Left ventricle myocardium inferior (tissue), 1 donor: ENCODE measurements at places on chromosomes 12 and 14. TPM values are rescaled to one million over a fixed set of nuclear protein-coding genes. Genes with fewer than 3 reads are reported as not detected.

ADIPOR2 gene
- total RNA-seq, result 40.5 TPM

BCL7A gene
- total RNA-seq, result 11.2 TPM

LBHD2 gene
- not detected for total RNA-seq

AKAP6 gene
- 218 TPM for total RNA-seq

ATL1 gene
- 1.6 TPM for total RNA-seq

DEPDC4 gene
- total RNA-seq, result 0.47 TPM

- no peaks in the 10 kb centered on the region for H3K4me1 ChIP-seq
- H3K4me3 ChIP-seq, result no peak overlapping the region
- H3K27me3 ChIP-seq, result no peaks in the 10 kb centered on the region
- H3K27ac ChIP-seq, result no peak overlapping the region
- DNase-seq, result no peak
Observed at GRCh38 chr14:54798465-54799124, 104.0 kb downstream of the GCH1 start.

- H3K4me1 ChIP-seq, result no peaks in the 10 kb centered on the region
- no peak overlapping the region for H3K27ac ChIP-seq
- H3K27me3 ChIP-seq, result peaks cover 40% of the 10 kb centered on the region
- H3K4me3 ChIP-seq, result no peak overlapping the region
Observed at GRCh38 chr12:129075460-129076208, 222.4 kb downstream of the GLT1D1 start.

DNA sequence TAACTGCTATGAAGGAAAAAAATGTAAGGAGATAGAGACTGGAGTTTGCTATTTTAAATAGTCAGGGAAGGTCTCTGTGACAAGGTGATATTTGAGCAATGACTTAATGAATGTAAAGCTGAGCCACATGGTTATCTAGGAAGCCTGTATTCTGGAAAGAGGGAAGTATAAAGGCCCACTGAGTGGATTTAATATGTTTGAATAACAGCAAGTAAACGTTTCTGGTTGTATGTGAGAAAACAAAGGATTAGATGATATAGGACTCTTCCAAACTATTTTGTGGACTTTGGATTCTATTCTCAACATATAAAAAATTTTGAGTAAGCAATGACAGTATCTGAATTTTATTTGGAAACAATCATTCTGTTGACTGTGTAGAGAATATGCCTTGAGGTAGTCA, 5.2 kb downstream of the LRRIQ1 start:
- no peak overlapping the region for H3K27ac ChIP-seq
- H3K36me3 ChIP-seq, result no peaks in the 10 kb centered on the region
- H3K4me3 ChIP-seq, result no peak overlapping the region
- H3K27me3 ChIP-seq, result peaks cover 4% of the 10 kb centered on the region

DNA sequence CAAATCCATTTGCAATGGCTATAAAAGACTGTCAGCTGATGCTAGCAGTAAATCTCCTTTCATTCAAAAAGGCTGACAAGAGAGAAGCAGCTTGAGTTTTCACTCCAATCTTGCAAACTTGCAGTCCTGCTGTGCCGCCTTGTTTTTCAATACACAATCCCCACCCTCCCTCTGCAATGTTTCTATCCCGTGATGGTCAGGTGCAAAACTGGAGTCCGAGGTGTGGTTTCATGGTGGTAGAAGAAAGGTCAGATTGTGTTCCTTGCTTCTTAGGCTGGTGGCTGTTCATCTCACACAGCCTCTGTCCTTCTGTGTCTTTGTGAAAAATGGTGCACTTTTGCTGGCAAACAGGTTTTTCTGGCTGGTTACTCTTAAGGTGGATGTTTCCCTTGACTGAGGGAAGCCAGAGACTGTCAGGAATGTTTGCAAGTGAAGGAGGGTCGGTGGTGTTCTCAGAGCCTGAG, 27.7 kb upstream of the TBX3 start:
- H3K27me3 ChIP-seq, result peaks cover 95% of the 10 kb centered on the region
- no peak for DNase-seq
- no peak overlapping the region for H3K4me3 ChIP-seq
- no peak overlapping the region for H3K27ac ChIP-seq
- H3K4me1 ChIP-seq, result no peaks in the 10 kb centered on the region

- peaks cover 33% of the 10 kb centered on the region for H3K4me1 ChIP-seq
- peak; percentile 64 for DNase-seq
- H3K4me3 ChIP-seq, result peak overlapping the region; percentile 33
- no peaks in the 10 kb centered on the region for H3K27me3 ChIP-seq
Observed at GRCh38 chr14:100440207-100440631, 117.1 kb downstream of the SLC25A47 start.

DNA sequence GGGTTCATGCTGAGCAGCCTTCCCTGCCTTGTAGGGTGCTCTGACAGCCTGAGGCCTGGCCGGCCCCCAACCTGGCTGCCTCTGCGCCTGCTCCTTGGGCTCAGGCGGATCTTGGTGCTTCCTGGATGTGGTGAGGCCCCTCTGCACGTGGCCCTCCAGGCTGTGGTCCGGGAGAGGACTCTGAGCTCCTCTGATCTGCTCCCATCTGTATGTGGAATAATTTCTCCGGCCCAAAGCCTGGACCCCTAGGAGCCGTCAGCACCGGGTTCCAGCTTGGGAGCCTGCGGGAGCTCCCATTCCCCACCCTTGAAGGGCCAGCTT, 21.3 kb upstream of the EIF2B2 start:
- H3K4me1 ChIP-seq, result peaks cover 42% of the 10 kb centered on the region
- peak overlapping the region; percentile 43 for H3K27ac ChIP-seq
- no peaks in the 10 kb centered on the region for H3K27me3 ChIP-seq
- H3K4me3 ChIP-seq, result no peak overlapping the region
- DNase-seq, result no peak
- H3K36me3 ChIP-seq, result no peaks in the 10 kb centered on the region

DNA sequence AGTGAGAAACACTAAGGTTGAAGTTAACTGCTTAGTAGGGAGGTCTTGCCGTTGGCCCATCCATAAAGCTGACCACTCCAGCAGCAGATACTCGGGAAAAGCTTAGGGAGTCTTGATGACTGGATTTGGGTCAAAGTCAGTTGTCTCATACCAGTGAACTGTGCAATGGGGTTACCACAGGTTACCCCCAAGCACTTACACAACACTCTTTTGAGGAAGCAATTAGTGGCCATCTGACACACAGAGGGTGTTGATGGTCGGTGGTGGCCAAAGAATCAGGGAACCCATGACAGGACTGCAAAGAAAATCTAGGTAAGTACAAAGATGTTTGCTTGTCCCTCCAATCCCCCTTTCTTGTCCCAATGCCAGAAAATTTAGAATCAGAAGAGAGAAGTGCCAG, 410.2 kb downstream of the APAF1 start:
- H3K27me3 ChIP-seq, result no peaks in the 10 kb centered on the region
- no peak overlapping the region for H3K4me3 ChIP-seq
- no peak overlapping the region for H3K27ac ChIP-seq

DNA sequence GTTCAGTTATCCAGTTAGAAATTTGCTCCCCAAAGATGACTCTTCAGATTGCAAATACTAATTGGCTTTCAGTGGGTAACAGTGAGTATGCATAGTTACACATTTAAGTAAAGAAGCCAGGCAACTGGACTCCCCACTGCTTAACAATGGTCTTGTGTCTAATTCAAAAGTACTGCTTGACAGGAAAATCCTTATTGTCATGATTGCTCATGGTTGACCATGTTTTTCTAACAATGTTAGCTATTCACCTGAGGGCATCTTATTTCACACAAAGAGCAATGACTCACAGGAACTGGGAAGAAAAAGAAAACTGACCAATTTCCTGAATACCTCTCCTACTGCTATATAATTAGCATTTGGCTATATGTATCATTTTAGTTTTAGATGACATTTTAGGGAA, 33.7 kb upstream of the ALG10B start:
- H3K4me1 ChIP-seq, result no peaks in the 10 kb centered on the region
- no peaks in the 10 kb centered on the region for H3K27me3 ChIP-seq
- no peak for DNase-seq
- H3K27ac ChIP-seq, result no peak overlapping the region
- no peaks in the 10 kb centered on the region for H3K36me3 ChIP-seq
- H3K4me3 ChIP-seq, result no peak overlapping the region

GRCh38 chr12:105084251-105085250, at the start of gene ALDH1L2:
Gene ALDH1L2, minus strand, starts transcription at chr12:105084458. Its CDS starts 22 bp downstream, at chr12:105084436.
- DNase-seq, result peak; percentile 85
- no peaks in the 10 kb centered on the region for H3K36me3 ChIP-seq
- peaks cover 8% of the 10 kb centered on the region for H3K27me3 ChIP-seq
- H3K27ac ChIP-seq, result peak within 1 kb of the TSS; percentile 63

DNA sequence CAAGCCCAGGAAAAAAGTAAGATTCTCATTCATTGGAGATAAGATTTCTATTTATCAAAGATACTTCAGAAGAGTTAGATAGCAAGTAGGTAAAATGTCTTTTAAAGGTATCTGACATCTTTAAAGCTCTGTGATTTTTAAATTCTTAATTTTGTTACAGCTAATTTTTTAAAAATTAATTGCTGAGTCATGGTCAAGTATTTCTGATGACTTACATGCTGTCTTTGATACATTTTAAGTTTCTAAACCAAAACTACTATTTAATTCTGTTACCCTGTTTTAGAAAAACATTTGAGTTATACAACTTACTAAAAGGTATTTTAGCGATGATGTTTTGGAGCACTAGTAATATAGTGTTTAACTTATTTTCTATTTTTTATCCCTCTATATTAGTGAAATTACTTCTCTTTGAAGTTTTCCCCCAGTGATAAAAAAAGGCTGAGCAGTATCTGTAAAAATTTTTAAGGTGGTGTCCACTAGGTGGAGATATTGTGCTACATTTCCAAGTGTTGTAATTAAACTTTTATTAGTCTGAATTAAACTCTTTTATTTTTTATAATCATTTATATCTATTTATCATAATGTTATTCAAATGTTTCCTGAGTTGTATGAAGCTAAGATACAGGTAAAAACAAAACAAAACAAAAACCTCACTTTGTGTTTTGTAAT, 11.5 kb downstream of the ALG10 start:
- no peak overlapping the region for H3K4me3 ChIP-seq
- no peak for DNase-seq
- no peaks in the 10 kb centered on the region for H3K27me3 ChIP-seq

GRCh38 chr12:54419088-54419887, at the start of gene ITGA5:
Gene ITGA5, minus strand, starts transcription at chr12:54419266. Its CDS starts 68 bp downstream, at chr12:54419198.
- DNase-seq, result peak; percentile 86
- H3K4me3 ChIP-seq, result peak within 1 kb of the TSS; percentile 76
- no peaks in the 10 kb centered on the region for H3K27me3 ChIP-seq
- peak within 1 kb of the TSS; percentile 89 for H3K27ac ChIP-seq
- no peaks in the 10 kb centered on the region for H3K36me3 ChIP-seq
- H3K4me1 ChIP-seq, result peaks cover 92% of the 10 kb centered on the region

GRCh38 chr12:53298164-53298563, 1.3 kb upstream of the MYG1 start:
- no peaks in the 10 kb centered on the region for H3K27me3 ChIP-seq
- no peak for DNase-seq
- peaks cover 36% of the 10 kb centered on the region for H3K36me3 ChIP-seq
- H3K4me1 ChIP-seq, result peaks cover 80% of the 10 kb centered on the region
- H3K4me3 ChIP-seq, result no peak overlapping the region
- peak overlapping the region; percentile 88 for H3K27ac ChIP-seq

DNA sequence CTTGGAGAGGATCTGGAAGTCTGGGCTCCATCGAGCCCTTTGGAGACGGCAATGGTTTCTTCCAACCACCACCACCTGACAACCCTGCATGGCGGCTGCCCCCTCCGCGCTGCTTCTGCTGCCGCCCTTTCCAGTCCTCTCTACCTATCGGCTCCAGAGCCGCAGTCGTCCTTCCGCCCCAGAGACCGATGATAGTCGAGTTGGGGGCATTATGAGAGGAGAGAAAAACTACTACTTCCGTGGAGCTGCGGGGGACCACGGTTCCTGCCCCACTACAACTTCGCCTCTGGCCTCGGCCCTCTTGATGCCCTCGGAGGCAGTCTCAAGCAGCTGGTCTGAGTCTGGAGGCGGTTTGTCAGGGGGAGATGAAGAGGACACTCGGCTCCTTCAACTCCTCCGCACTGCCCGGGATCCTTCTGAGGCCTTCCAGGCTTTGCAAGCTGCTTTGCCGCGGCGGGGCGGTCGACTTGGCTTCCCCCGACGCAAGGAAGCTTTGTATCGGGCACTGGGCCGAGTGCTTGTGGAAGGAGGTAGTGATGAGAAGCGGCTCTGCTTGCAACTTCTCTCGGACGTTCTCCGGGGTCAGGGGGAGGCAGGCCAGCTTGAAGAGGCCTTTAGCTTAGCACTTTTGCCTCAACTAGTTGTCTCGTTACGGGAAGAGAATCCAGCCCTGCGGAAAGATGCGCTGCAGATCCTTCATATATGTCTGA, 499 bp downstream of the TOGARAM1 start:
- H3K27ac ChIP-seq, result peak overlapping the region; percentile 89
- no peaks in the 10 kb centered on the region for H3K36me3 ChIP-seq
- H3K4me1 ChIP-seq, result peaks cover 97% of the 10 kb centered on the region
- H3K4me3 ChIP-seq, result peak overlapping the region; percentile 94
- no peaks in the 10 kb centered on the region for H3K27me3 ChIP-seq
- DNase-seq, result peak; percentile 57

GRCh38 chr12:79331870-79332269, 358.9 kb downstream of the PAWR start:
- H3K4me1 ChIP-seq, result no peaks in the 10 kb centered on the region
- DNase-seq, result no peak
- no peak overlapping the region for H3K27ac ChIP-seq
- peaks cover 4% of the 10 kb centered on the region for H3K27me3 ChIP-seq

GRCh38 chr14:64195199-64195598, 99.0 kb downstream of the ESR2 start:
- no peak for DNase-seq
- H3K27me3 ChIP-seq, result no peaks in the 10 kb centered on the region
- H3K36me3 ChIP-seq, result peaks cover 19% of the 10 kb centered on the region

GRCh38 chr12:92462049-92462448, 240.7 kb upstream of the PLEKHG7 start:
- H3K27me3 ChIP-seq, result no peaks in the 10 kb centered on the region
- no peak overlapping the region for H3K4me3 ChIP-seq
- no peaks in the 10 kb centered on the region for H3K36me3 ChIP-seq
- H3K4me1 ChIP-seq, result peaks cover 13% of the 10 kb centered on the region
- no peak for DNase-seq
- H3K27ac ChIP-seq, result no peak overlapping the region

GRCh38 chr14:46653031-46653755, 1.6 kb upstream of the RPL10L start:
- no peak overlapping the region for H3K4me3 ChIP-seq
- no peak for DNase-seq
- H3K36me3 ChIP-seq, result no peaks in the 10 kb centered on the region
- no peaks in the 10 kb centered on the region for H3K4me1 ChIP-seq
- H3K27ac ChIP-seq, result no peak overlapping the region
- H3K27me3 ChIP-seq, result no peaks in the 10 kb centered on the region

GRCh38 chr14:67733616-67734015, 31.9 kb downstream of the RDH12 start:
- H3K36me3 ChIP-seq, result no peaks in the 10 kb centered on the region
- H3K4me1 ChIP-seq, result peaks cover 28% of the 10 kb centered on the region
- H3K4me3 ChIP-seq, result no peak overlapping the region
- H3K27me3 ChIP-seq, result no peaks in the 10 kb centered on the region
- no peak for DNase-seq

- H3K27ac ChIP-seq, result peak overlapping the region; percentile 50
- no peaks in the 10 kb centered on the region for H3K27me3 ChIP-seq
- peaks cover 33% of the 10 kb centered on the region for H3K4me1 ChIP-seq
- DNase-seq, result no peak
- H3K4me3 ChIP-seq, result no peak overlapping the region
Observed at GRCh38 chr12:93223440-93224426, 154.0 kb upstream of the NUDT4 start.
